NCI-H1417 (cell line): ENCODE measurements at places on chromosomes 5 and 9.
A peak's percentile ranks its signal among the peaks of the same experiment; 100 is the strongest.

- no peak for DNase-seq
Observed at GRCh38 chr5:96043446-96043845, 81.8 kb upstream of the ELL2 start.

DNA sequence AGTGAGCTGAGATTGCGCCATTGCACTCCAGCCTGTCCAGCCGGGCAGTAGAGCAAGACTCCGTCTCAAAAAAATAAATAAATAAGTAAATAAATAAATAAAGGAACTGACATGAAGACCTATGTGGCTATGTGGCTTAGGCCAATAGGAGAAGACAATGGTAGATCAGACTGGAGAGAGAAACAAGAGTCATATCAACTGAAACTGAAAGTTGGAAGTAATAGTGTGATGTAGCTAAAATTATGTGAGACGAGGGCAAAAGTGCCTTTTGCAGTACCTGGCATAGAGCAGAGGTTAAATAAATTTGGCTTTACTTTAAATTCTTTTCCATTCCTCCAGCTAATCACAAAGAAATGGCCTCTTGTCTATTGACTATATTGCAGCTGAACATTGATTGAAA is 7.3 kb downstream of the FBP2 start:
- no peak for DNase-seq

- no peak for DNase-seq
Observed at GRCh38 chr5:93267736-93268135, 313.3 kb downstream of the NR2F1-AS1 start.

GRCh38 chr5:27026801-27027200 is 11.6 kb downstream of the CDH9 start:
- no peak for DNase-seq

DNA sequence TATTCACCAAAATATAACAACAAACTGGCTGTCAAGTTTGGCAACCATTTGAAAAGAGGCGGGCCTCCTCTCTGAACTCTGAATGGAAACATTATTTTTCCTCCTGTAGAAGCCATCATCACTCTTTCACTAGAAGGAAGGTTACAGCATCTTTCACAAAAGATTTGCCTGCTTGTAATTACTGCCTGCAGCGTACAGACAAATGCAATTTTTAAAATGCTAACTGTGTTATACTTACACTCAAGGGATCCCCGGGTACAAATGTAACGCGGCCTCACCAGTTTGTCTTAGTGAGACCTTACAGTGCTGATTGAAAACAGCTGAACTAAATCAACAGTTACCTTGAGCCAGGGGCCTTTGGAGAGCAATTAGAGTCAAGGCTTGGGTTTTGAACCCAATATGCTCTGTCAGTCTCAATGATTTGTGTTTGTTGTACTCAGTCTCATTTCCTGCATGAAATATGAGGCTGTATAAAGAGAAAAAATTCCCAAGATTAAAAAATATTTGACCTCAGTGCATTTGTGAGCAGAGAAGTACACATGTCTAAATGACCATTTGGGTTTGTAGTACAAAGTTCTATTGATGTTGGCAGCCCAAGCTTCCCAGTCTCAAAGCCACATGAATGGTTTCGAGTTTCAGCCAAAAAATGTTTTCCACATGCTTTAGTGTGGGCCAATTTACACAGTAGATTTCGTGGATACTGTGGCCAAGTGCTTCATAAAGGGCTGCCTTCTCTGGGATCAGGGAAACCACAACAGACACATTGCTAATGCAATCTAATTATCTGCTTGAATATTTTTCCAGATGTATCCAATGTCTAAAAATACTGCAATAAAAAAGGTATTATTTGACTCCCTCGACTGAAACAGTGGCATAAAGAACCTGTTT is 500.0 kb downstream of the SPATA31D1 start:
- peak; percentile 79 for DNase-seq

DNA sequence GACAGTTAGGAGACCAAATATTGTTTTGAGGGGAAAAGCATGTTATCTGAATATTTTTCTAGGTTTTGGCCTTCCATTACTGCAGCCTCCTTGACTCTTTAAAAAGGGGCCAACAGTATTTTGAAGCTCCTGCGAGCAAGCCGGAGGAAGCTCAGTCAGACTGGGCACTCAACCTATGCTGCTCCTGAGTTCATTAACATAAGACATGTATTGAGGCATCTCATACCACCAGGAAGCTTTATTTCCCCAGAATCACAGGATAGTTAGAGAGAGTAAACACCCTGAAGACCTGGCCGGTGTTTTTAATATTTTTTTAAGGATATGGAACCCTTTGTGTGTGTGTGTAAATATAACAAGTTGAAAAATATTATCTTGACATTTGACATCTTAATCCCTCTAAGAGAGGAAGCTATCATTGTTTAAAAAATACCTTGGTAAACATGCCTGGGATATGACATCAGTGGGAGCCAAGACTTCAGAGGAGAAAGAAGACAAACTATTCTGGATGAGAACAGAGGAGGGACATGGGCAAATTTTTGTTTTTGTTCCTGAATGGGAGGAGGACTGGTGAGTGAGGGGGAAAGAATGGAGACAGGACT is 139.3 kb upstream of the SLIT3 start:
- DNase-seq: no peak

GRCh38 chr5:74026310-74026709 is 400.3 kb downstream of the ARHGEF28 start:
- DNase-seq: no peak
